ENCODE measurements at places on chromosomes 3 and 15.

- no peak for DNase-seq
Observed at GRCh38 chr3:53040351-53040820, 5.5 kb downstream of the SFMBT1 start.

- DNase-seq = no peak
Observed at GRCh38 chr3:176032043-176032442, 1165.2 kb downstream of the TBL1XR1 start.

GRCh38 chr3:111566844-111567243, 24.8 kb downstream of the CD96 start:
- no peak for DNase-seq

- DNase-seq = peak; percentile 11
Observed at GRCh38 chr15:44719293-44719999, 8.1 kb downstream of the B2M start.

GRCh38 chr3:10262027-10262426, 13.8 kb downstream of the TATDN2 start:
- DNase-seq = no peak

GRCh38 chr15:70432924-70433495, 330.3 kb downstream of the UACA start:
- no peak for DNase-seq

DNA sequence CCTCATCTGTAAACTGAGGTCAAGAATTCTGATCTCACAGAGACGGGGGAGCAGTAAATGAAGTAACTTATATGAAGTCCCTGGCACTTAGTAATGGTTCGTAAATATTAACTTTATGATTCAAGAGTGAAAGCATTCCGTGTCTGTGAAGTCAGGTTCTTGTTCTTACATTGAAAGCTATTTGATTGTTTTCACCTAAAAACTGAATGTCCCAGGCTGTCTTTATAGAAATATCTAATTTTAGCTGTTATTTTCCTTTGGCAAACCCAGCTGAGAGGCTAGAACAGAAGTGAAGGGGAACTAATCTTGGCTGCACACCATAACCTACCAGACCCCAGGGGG, 84.5 kb downstream of the CHSY1 start:
- no peak for DNase-seq

GRCh38 chr3:39207361-39208186, 15.2 kb upstream of the XIRP1 start:
- DNase-seq = no peak

GRCh38 chr15:57947781-57948180, 117.7 kb downstream of the ALDH1A2 start:
- DNase-seq = no peak

GRCh38 chr15:38461066-38461833, 7.3 kb downstream of the FAM98B start:
- DNase-seq = no peak

GRCh38 chr3:58034738-58035523, 26.7 kb downstream of the FLNB start:
- DNase-seq = peak; percentile 23

DNA sequence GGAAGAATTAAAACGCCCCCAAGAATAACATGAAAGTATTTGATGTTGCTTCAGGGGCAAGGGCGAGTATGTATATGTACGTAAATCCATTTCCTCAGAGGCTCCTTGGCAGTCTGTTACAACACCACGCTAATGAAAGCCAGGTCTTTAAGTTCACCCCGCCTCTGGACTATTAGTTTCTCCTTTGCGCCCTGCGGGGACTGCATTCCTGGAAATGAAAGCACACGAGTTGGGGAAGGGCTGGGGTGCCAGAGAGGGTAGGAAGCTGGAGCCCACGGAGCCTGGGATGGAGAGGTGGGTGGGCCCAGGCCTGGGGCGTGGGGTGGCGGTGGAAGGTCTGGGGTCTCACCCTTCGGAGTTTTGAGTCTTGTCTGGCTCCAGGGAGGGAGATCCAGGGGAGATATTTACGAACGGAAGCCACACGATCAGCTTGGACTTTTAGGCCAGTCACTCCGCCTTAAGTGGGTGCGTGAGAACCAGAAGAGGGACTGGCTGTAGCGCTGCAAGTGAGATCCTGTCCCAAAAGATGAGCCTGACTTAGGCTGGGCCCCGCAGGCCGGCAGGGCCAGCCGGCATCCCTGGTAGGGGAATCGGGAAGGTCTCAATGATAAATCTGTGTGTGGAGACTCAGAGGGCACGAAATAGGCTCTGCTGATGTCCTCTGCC, 1.6 kb upstream of the PLCL2 start:
- no peak for DNase-seq

DNA sequence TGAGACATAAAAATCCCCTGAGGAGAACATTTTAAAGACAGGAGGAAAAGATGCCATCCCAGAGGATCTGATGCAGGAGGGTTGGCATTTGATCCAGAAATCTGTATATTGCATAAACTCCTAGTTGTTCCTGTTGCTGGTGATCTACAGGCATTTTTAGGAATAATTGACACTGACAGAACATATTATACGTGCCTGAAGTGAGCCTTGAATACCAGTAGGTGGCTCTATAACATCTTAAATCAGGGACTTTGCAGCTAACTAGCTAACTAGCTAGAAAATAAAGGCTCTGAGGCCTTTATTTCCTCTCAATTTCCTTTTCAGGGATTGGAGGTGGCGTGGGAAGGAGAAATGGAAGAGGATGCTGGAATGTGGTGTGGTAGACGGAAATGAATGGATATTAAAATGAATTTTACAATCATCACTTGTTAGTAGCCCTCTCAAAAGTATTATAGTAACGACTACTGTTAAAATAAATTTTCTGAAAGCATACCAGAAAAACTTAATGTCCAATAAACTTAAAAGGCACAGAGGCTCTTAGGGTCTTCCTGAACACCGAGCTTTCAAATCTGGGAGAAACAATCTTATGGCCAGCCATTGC, 73.8 kb upstream of the ZBED2 start:
- DNase-seq = peak; percentile 88

DNA sequence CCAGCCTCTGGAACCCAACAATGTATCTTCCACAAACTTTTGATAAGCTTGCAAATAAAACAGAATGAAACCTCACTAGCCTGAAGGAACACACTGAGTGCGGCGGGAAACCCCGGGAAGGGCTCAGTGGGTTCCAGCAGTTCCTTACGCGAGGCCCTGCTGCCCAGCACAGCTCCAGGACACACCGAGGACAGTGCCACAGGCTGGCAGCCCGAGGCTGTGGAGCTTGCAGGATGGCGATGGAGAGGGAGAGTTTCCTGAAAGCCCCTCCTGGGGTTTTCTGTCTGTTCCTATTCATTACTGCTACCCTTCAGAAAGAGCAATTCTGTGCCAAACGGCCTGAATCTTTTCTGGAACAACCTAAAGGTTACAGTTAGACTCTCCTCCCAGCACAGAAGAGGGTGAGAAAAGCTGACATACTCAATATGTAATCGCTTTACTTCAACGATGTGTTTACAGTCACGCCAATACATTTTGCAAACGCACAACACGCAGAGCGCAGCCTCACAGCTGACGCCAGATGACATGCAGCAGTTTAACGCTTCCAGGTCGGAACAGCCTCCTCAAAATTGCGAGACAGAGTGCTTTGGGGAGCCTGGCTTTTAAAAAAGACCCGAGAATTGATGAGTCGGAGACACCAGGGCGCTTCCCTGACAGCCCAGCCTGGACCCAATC, 57.1 kb upstream of the RPL32 start:
- DNase-seq = no peak

GRCh38 chr3:2090095-2090911, 8.4 kb upstream of the CNTN4 start:
- no peak for DNase-seq

GRCh38 chr3:5565026-5565425, 377.5 kb downstream of the EDEM1 start:
- no peak for DNase-seq

GRCh38 chr15:29289173-29289572, 19.6 kb upstream of the NSMCE3 start:
- DNase-seq = no peak

GRCh38 chr3:124582621-124583395, 147.4 kb upstream of the UMPS start:
- DNase-seq = no peak

GRCh38 chr3:58052373-58053273, 44.4 kb downstream of the FLNB start:
- no peak for DNase-seq

DNA sequence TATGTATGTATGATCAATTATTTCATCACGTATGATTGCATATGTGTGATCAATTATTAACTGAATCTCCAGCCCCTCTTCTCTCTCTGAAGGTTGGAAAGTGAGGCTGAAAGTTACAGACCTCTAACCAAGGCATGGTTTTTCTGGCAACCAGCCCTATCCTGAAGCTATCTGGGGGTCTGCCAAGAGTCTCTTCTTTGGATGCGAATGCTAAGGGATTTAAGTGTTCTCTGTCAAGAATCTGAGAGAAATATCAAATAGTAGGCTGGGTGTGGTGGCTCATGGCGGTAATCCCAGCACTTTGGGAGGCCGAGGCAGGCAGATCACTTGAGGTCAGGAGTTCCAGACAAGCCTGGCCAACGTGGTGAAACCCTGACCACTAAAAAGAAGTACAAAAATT, 8.1 kb downstream of the NKTR start:
- DNase-seq = no peak

DNA sequence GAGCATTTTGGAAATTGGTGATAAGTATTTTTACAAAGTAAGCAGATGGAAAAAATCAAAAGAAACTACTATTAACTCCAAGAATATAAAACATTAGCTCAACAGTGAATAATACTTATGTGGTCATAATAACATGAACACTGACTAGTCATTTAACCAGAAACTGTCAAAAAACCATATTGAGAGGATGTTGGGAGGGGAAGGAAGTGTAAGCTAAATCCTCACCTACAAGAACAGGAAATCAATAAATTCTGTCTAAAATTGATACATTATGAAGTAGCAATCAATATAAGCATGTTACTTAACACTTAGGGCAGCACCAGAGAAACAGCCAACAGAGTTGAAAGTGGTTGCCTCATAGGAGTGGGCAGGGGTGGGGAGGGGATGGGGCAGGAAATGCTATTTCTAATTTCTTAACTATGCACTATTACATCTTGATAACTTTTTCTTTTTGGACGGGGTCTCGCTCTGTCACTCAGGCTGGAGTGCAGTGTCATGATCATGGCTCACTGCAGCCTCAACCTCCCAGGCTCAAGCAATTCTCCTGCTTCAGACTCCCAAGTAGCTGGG, 41.7 kb downstream of the CCR3 start:
- DNase-seq = no peak

- DNase-seq = peak; percentile 41
Observed at GRCh38 chr3:13276438-13277195, 143.5 kb downstream of the NUP210 start.

- DNase-seq = no peak
Observed at GRCh38 chr3:11727207-11727606, 83.5 kb upstream of the VGLL4 start.

GRCh38 chr3:71447803-71448202, 135.7 kb downstream of the FOXP1 start:
- DNase-seq = no peak

DNA sequence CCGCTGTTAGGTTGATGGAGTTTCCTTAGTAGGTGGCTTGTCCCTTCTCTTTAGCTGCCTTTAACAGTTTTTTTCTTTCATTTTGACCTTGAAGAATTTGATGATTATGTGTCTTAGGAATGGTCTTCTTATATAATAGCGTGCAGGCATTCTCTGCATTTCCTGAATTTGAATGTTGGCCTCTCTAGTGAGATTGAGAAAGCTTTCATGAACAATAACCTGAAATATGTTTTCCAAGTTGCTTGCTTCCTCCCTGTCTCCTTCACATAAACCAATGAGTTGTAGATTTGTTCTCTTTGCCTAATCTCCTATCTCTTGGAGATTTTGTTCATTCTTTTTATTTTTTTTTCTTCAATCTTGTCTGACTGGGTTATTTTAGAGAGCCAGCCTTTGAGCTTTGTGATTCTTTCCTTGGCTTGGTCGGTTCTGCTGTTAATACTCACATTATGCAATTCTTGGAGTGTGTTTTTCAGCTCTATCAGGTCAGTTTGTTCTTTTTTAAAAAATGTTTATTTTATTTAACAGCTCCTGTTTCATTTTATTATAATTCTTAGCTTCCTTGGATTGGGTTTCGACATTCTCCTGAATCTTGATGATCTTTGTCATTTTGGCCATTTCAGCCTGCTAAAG, 627.9 kb downstream of the SI start:
- DNase-seq = no peak

DNA sequence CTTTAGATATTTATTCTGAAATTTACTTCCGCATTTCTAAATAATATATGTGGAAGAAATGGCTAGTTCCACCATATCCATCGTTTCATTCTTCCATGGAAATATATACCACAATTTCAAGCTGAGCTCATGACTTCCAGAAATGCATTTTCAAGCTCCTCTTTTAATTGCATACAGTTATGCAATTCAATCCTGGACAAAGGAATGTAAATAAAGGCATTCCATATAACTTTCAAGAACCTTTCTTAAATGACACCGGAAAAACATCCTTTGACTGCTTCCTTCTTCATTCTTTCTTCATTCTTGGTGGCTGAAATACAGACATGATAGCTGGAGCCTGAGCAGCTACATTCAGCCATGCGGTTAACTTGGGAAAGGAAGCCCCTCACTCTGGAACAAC, 185.2 kb upstream of the GADL1 start:
- DNase-seq = no peak
